ENCODE measurements at places on chromosomes 13 and 19.

GRCh38 chr13:65595916-65596315 is 1634.2 kb downstream of the PCDH9 start:
- no peak for DNase-seq

DNA sequence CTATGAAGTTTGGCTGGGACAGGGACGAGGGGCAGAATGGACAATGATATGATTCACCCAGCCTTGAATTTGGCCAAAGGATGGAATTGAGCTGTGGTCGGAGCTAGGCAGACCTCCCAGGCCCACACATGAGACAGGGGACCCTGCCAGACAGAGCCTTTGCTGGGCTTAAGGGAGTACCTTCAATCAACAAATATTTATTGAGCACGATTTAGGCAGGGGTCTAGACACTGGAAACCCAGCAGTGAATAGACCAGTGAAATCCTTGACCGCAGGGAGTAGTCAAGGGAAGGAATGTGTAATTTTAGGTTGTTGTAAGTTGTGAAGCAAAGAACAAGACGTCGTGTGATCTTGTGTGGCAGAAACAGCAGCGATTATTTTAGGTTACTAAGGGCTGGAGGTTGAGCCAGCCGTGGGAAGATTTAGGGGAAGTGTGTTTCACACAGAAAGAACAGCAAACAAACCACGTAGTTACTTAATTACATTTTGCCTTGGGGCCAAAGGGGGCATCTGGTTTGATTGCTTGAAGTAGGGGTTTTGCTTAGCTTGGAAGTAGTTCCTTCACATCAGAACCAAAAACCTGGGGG is 16.9 kb upstream of the AP1M2 start:
- DNase-seq: no peak

- no peak for DNase-seq
Observed at GRCh38 chr19:38190061-38190460, 34.0 kb downstream of the DPF1 start.

GRCh38 chr19:28067882-28068281 is 1145.1 kb downstream of the UQCRFS1 start:
- no peak for DNase-seq

DNA sequence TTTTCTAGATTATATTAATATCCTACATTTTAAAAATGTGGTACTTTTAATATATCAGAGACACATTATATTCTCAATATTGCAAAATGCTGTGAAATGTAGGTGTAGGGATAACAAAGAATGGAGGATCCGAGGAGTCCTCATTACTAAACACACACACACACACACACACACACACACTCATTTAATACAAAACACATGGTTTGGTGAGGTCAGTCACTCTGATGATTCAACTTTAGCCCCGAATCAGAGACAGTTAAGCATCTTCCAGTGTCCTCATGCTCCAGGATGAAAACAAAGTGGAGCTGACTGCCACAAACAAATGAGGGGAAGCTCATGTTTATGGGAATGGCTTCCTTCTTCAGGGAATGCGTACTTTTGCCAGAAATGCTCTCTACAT is 147.5 kb downstream of the CYSLTR2 start:
- no peak for DNase-seq

DNA sequence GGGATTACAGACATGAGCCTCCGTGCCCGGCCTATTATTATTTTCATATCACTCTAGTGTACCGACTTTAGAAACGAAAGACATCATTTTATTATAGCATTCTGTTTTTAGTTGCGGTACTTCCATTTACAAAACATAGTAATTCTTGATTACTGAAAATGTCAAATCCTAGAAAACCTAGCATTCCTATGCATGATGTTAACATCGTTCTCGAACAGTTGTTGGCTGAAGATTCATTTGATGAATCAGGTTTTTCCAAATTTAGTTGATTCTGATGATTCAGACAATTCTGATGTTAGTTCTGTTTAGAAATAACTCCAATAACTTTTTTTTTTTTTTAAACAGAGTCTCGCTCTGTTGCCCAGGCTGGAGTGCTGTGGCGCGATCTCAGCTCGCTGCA is 11.5 kb upstream of the MTRF1 start:
- DNase-seq: no peak

GRCh38 chr19:49064768-49065611 is at the start of gene NTF4:
Gene NTF4 (minus strand): TSS chr19:49064818. CDS start chr19:49061997, 2,821 bp downstream.
- DNase-seq: no peak

GRCh38 chr19:57927587-57927986 is 7.6 kb downstream of the ZNF418 start:
- no peak for DNase-seq

- no peak for DNase-seq
Observed at GRCh38 chr13:111564606-111565005, 244.2 kb downstream of the TEX29 start.

- no peak for DNase-seq
Observed at GRCh38 chr19:40304306-40304705, 19.2 kb upstream of the AKT2 start.

DNA sequence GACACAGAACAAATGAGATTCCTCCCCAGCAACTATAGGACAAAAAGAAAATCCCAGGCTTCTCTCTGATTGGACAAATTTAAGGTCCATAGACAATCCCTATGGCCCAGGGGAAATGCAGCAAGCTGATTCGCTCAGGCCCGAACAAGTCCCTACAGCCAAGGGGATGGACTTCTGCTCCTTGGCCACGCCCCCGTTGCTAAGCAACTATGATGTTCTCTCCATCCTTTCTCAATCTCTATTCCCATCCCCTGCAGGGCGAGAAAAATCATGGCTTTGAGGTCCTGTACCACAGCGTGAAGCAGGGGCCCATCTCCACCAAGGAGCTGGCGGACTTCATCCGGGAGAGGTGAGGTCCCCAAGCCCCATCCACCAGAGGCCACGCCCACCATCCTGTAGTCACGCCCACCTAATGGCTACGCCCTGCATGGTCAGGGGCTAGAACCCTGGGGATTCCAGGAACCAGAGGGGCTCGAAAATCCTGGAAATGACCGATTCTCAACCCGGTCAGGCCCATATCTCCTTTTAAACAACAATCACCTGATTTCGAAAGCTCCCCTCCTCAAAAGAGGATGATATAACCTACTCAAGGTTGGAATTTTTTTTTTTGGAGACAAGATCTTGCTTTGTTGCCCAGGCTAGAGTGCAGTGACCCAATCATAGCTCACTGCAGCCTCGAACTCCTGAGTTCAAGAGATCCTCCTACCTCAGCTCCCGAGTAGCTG is 11.4 kb downstream of the FCHO1 start:
- peak; percentile 32 for DNase-seq

Data from T1000 (cell line).